ENCODE measurements at places on chromosomes 4 and X. TPM values are rescaled to one million over a fixed set of nuclear protein-coding genes. Genes with fewer than 3 reads are reported as not detected.

IL3RA gene
- total RNA-seq, result 7.5 TPM

HTT-AS gene
- not detected for total RNA-seq

CTAG1A gene
- not detected for total RNA-seq

RAB41 gene
- not detected for total RNA-seq

TRMT10A gene
- total RNA-seq, result 6.1 TPM

PRKG2 gene
- total RNA-seq, result 0.62 TPM

HSPA4L gene
- 2.5 TPM for total RNA-seq

FAM184B gene
- total RNA-seq, result not detected

GSX2 gene
- not detected for total RNA-seq

TNIP3 gene
- 2.3 TPM for total RNA-seq

CXCR3 gene
- total RNA-seq, result 14.6 TPM

MTNR1A gene
- total RNA-seq, result not detected

ARL9 gene
- total RNA-seq, result 0.35 TPM

TDO2 gene
- total RNA-seq, result 0.21 TPM

RTL5 gene
- total RNA-seq, result 0.74 TPM

FOXR2 gene
- total RNA-seq, result not detected

DUSP9 gene
- total RNA-seq, result not detected
